Cardiac muscle cell (in vitro differentiated cells and primary cell): ENCODE measurements at places on chromosomes 5 and 9. TPM values are rescaled to one million over a fixed set of nuclear protein-coding genes. Genes with fewer than 3 reads are reported as not detected.
A peak's percentile ranks its signal among the peaks of the same experiment; 100 is the strongest.

DNA sequence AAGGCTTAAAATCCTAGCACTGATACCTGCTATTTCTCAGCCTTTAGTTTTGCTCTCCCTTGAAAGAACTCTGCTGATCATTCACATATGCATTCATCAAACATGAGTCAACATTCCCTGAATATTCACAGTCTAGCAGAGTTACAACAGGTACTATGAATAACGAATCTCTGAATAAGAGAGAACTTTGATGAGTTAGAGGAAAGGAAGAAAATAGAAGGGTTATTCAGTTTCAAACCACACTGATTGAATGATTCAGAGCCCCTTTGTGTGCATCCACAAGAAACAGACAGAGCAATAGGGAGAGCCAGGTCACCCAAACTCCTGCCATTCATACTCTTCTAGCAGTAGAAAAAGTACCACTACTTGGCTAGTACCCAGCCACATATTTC lies 36.0 kb downstream of the FOXD1 start:
- DNase-seq = no peak

- no peak for DNase-seq
Measured at GRCh38 chr5:7478459-7478858, 82.5 kb downstream of the ADCY2 start.

GRCh38 chr5:173643964-173644363 lies 27.5 kb upstream of the BOD1 start:
- DNase-seq = peak; percentile 23

DNA sequence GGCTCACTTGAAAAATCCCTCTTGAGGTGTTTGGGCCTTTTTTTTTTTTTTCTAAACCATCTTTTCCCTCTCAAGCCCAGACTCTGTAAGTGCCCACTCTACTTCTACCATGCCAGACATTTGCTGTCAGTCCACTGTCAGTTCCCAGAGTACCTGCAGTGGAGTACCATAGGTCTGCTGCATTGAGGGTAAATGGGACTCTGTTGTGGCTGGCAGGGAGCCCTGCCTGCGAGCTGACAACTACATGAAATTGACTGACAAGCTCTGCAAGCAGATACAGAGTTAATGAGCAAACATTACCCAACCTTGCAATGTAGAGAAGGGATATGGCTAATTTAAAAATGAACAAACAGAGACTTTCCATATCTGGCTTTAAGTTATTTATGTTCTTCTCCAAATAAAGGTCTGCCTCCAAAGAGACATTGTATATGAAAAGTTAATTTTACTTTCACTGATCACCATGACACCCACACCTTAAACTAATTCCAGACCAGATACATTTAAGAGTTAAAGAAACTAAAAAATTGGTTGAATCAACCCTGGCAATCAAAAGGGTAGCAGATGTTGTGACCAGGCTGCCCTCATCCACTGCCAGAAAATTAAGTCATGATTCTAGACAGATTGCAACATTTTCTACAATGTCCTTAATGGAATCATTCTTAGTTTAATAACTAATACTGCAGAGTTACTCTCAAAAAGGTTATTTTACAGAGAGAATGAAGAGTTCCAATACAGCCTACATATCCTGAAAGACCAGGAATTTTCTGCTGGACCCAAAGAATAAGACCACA lies 100.4 kb upstream of the PAM start:
- DNase-seq = no peak

DNA sequence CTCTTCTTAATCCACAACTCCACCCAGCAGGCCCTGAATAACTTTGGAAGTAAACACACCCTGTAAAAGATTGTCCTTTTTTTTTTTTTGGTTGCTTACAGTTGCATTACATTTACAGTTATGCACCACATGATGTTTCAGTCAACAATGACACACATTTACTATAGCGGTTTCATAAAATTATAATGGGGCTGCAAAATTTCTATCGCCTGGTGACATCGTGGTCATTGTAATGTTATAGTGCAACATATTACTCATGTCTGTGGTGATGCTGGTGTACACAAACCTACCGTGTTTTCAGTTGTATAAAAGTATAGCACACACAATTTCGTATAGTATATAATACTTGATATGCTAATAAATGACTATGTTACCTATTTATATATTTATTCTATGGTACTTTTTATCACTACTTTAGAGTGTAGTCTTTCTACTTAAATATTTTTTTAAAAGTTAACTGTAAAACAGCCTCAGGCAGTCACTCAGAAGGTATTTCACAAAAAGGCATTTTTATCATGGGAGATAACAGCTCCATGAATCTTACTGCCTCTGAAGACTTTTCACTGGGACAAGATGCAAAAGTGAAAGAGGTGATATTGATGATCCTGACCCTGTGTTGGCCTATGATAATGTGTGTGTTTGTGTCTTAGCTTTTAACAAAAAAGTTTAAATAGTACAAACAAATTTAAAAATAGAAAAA lies 695.4 kb upstream of the CDH18 start:
- DNase-seq = no peak

DNA sequence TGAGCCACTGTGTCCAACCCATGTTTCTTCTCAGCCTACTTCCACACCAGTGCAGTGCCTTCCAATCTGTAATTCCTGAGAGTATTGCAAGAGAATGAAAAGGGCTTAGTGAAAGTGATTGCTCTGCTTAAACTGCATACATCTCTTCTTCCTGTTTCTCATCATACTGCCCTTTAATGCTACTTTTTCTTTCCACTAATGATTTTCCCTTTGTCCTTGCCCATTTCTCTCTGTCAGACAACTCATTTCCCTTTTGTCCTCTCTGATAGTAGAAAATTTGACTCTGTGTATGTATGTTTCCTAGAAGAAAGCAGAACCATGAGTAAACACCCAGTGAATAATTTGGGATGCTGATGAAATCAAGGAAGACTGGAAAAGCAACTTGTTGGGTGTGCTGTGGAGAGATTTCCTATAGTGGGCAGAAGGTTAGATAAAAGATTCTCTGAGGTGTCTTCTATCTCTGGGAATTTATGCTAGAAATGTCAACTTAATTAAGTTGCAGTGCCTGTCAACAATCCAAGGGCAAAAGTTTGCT lies 102.2 kb upstream of the CHD1 start:
- no peak for DNase-seq

GRCh38 chr5:38878391-38879077 lies 32.7 kb downstream of the OSMR start:
- peak; percentile 35 for DNase-seq

DNA sequence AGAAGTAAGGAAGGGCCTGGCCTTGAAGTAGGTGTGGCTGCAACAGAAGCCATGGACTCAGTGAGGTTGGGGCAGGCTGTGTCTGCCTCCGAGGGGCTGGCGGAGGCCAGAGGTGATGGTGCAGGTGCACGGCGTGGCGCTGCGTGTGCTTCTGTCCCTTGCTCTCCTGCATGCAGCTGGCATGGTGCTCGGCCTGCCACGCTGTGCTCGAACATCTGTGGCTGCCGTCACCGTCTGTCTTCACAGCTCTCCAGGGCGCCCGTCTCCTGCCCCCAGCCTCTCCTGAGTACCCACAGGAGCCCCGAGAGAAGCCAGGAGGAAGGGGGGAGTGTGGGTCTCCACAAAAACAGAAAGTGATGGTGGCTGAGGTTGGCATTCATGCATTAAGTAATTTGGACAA lies 193.7 kb downstream of the CACNA1B start:
- no peak for DNase-seq

DNA sequence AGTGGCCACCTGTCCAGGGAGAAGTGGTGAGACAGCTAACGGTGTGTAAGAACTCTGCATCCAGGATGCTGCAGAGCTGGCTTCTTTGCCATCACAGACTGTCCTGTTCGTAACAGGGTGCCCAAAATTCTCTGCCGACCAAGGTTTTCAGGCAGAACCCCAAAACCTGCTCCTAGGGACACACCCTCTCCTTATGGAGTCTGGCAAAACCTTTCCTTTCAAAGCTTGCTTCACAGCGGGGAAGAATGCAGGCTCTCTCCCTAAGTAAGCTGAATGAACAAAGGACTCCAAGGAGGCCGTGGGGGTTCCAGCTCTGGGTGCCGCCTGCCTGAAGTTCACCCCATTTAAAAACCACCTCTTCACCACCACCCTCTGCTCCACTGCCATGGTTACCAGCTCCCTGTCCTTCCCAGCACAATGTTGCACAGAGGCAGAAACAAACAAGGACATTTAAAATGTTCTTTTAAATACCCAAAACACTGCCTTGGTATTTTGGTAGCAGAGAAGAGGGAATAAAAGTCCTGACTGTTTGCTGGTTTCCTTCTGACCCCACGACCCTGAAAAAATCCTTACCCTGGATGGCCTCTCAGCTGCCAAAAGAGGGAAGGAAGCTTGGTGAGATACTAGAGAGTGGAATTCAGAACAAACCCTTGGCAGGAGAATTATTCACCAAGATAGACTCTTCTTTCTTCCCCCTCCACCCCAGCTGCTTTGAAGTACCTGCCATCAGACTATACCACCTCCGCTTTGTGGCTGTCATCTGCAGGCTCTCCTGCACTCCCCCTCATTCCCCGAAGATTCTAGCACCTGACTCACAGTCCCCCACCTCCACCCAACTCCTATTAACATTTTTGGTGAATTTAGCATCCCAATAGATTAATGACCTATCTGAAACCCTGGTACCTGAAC lies 7.1 kb upstream of the KLF9 start:
- DNase-seq = no peak

- no peak for DNase-seq
Measured at GRCh38 chr9:12629067-12629466, 64.1 kb upstream of the TYRP1 start.

DNA sequence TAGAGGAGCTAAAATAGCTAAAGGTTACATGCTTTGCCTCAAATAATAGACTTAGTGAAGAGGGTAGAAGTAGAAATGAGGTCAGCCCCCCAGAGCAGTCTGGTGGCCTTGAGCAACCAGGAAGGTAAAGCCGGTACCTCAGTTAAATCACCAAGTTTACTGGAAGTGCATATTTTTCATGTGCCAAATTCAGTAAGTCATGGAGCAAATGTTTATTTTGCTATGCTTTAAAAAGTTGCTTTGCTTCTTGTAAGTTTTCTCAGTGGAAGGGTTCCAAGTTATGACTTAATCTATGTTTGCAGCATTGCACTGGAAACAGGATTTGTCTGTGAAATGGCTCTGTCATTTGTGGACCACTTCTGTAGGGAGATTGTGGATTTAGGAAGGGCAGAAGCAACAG lies 256.7 kb downstream of the ARRDC3 start:
- peak; percentile 70 for DNase-seq

GRCh38 chr5:78644741-78645300 lies 3.8 kb downstream of the LHFPL2 start:
- no peak for DNase-seq

GRCh38 chr5:166062719-166063118 lies 2228.7 kb upstream of the WWC1 start:
- DNase-seq = no peak

DNA sequence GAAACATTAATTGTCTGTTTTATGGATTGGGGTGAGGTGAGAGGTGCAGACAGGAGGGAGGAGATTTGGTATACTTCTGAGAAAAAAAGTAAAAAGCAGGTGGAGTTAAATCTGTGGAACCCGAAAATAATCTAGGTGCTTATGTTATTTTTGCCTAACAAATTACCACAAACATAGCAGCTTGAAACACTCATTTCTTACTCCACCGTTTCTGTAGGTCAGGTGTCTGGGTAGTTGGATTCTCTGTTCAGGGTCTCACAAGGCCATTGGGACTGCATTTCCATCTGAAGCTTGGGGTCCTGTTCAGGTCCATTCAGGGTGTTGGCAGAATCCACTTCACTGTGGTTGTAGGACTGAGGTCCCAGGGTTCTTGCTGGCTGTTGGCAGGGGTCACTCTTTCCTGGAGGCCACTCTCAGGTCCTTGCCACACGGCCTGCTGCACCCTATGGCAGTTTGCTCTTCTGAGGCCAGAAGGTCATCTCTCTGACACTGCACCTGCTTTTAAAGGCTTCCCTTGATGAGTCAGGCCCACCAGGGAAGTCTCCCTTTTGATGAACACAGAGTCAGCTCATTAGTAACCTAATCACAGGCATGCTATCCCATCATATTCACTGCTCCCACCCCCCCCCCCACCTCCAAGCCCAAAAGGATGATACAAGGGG lies 82.2 kb downstream of the TRIO start:
- DNase-seq = no peak

The TMC1 gene
- total RNA-seq = not detected in 2 replicates

The LECT2 gene
- total RNA-seq = not detected in 2 replicates

The PDZD2 gene
- total RNA-seq = 1.9 and 3.5 TPM in 2 replicates
